ENCODE measurements at places on chromosomes 3 and 15.

- DNase-seq = no peak
Observed at GRCh38 chr3:79729096-79729495, 38.7 kb downstream of the ROBO1 start.

GRCh38 chr3:141913150-141913811 is 36.8 kb downstream of the ATP1B3 start:
- peak; percentile 70 for DNase-seq

DNA sequence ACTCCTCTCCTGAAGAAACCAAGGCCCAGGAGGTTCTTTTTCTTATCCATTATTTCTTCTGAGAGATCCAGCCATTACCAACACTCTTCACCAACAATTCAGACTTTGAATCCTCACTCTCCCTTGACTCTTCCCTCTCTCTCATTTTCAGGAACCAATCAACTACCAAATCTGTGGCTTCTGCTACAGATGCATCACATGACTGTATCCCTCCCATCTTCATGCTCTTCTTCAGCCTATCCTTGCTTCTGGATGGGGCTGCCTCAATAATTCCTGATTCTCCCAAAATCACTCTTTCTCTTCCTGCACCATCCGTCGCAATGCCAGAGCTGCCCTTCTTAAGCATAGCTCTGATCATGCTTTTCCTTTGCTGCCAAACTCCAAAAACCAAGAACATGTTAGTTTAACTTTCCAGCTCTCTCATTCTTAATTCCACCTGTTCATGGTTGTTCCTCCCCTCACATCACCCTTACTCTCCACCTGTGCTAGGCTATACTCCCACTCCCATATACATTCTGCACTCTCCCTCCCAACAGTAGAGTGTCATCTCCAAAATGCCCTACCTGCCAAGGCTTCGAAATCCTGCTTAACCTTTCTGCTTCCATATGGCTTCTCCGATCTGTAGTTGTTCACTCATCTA is 13.5 kb downstream of the PLD1 start:
- DNase-seq = no peak

- no peak for DNase-seq
Observed at GRCh38 chr15:58566029-58566428, 134.2 kb downstream of the LIPC start.

- no peak for DNase-seq
Observed at GRCh38 chr3:1699361-1699920, 399.2 kb upstream of the CNTN4 start.

All from activated CD4-positive, alpha-beta T cell treated with anti-CD3 and anti-CD28 coated beads, Interleukin-10, Interleukin-2, amounts not matched to agents 100 ng/mL and 50 ng/mL, durations not matched to agents 16 hours and 8 hours (primary cell).